ENCODE measurements at places on chromosomes 5 and 9.
A peak's percentile ranks its signal among the peaks of the same experiment; 100 is the strongest.

DNA sequence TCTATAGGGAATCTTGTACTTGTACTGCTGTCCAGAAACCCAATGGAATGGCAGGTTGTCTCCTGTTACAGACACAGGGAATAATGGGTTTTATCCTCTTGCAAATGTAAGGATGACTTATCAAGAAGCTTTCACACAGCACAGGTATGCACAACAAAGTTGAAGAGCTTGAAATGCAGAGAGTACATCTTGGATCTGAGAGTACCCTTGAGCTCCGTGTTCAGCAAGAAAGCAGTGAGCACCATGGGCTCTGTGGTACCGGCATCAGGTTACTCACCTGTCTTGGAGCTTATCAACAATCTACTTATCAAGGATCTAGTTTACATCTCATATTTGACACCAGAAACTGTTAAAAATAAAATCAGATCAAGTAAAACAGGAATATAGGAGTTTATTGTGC lies 22.0 kb upstream of the EMB start:
- DNase-seq = no peak

- no peak for DNase-seq
Observed at GRCh38 chr5:36040651-36041536, 25.8 kb downstream of the UGT3A2 start.

DNA sequence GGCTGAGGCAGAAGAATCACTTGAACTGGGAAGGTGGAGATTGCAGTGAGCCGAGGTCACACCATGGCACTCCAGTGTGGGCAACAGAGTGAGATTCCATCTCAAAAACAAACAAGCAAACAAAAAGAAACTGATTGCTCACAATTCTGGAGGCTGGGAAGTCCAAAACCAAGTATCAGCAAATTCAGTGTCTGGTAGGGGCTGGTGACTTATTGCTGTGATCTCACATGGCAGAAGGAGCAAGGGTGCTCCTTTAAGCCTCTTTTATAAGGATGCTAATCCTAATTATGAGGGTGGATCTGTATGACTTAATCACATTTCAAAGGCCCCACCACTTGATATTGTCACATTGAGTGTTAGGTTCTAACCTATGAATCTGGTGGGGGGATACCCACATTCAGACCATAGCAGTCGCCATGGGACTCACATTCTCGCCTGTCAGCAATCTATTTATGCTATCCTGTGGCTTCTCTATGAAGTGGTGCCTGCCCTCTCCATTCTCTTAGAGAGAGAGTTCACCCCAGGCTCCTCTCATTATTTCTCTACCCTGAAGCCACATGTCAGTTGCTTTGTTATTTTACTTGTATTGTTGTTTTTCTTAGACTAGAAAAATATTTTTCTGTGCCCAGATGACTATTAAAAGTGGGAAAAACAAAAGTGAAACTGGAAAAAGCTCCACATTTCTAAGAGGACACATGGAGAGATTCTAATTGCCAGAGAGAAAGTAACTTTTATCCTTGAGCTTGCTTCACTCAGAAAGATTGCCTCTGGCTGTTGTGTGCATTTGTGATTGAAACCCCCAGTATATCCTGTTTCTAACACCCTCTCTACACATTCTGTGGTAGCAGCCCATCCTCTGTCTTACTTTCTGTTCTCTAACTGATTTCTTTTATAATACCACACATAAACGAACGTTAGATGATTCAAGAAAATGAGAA lies 18.8 kb upstream of the PRLR start:
- DNase-seq = no peak

- no peak for DNase-seq
Observed at GRCh38 chr9:136482046-136482792, 621 bp downstream of the SEC16A start.

- no peak for DNase-seq
Observed at GRCh38 chr9:35106343-35106730, 3.4 kb upstream of the STOML2 start.

- no peak for DNase-seq
Observed at GRCh38 chr9:69272212-69272611, 52.8 kb upstream of the ENTREP1 start.

GRCh38 chr9:93169444-93169843 lies 14.5 kb upstream of the WNK2 start:
- DNase-seq = no peak

GRCh38 chr5:10680876-10681481 lies 80.1 kb downstream of the DAP start:
- DNase-seq = no peak

GRCh38 chr9:94672811-94673487 lies 33.6 kb upstream of the FBP1 start:
- DNase-seq = no peak

DNA sequence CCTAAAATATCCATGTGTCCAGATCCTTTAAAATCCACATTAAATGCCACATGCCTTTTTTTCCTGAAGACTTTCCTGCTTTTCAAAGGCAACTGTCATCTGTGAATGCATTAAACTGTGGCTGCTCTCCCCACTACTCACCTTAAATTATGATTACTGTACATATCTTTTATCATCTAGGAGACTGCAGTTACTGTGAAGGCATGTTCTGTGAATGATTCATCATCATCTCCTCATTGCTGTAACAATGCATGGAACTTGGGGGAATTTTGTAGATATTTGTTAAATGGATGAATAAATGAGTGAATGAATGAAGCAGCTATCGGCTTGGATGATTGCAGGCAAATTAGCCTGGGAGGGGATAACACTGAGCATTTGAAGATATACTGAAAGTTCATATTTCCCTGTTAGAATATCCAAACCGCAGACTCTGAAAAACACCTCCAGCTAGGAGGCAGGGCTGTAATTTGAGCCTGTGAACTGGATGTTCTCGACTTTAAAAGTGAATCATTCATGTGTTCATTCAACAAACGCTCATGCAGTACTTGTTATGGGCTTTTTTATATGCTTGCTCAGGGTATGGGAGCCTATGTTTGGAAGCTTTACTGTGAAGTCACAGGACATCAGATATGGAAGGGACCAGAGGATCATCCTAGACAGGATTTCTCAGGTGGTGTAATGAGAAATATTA lies 519.2 kb downstream of the KIF4B start:
- no peak for DNase-seq

- peak; percentile 2 for DNase-seq
Observed at GRCh38 chr5:54217826-54218503, 92.4 kb downstream of the ARL15 start.

DNA sequence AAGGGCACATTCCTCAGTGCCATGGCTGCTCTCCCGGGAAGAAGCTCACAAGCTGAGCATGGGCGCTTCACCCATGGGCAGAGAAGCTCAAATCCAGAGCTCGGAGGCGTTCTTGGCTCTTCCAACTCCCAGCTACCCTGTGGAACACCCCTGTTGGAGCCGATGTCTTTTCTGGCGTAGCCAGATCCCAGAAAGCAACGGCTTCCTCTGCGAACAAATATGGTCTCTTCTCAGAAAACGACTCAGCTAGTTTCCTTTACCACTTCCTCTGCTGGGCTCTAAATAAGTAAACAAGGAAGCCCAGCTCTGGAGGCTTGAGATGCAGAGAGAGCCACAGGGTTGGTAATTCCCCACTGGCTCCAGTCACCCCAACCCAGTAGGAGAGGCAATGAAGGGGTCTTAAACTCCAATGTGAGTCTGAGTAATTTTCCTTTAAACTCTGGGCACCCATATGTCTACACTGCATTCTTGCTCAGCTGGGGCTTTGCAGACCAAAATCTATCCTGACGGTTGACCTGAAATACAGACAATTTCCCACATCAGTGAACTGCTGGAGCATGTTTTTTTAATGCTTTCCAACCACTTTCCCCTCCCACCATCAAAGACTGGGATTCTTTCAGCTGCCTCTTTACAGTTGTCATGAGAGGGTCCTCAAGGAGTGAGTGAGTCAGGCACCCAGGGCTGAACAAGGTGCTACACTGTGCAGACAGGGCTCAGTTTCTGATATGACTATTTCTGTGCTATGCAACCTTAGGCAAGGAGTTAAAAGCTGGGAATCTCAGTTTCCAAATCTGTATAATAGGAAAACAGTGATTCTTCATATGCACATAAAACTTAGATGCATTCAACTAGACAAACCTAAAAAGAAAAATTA lies at the start of gene LCP2:
Gene LCP2, minus strand, starts transcription at position 189 of the 874 bp plus-strand sequence. Its CDS starts 166 bp downstream, at position 23.
- no peak for DNase-seq

DNA sequence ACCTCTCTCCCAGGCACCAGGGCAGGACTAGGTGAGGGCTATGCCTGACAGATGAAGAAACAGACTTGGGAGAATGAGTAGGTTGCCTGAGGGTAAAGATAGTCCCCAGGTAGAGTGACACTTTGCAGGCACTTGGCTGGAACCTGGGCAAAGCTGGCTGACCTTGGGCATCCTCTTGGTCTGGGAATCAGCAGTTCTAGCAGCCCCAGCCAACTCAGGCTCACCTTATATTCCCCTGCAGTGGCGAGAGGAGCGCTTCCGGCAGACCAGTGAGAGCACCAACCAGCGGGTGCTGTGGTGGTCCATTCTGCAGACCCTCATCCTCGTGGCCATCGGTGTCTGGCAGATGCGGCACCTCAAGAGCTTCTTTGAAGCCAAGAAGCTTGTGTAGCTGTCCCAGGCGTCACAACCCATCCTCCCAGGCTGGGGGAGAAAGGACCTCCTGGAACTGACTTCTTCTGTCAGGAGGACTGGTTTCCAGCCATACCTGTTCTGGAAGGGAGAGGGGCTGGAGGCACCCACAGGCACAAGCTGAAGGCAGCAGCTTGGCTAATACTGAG lies 3.1 kb downstream of the TMED9 start:
- no peak for DNase-seq

DNA sequence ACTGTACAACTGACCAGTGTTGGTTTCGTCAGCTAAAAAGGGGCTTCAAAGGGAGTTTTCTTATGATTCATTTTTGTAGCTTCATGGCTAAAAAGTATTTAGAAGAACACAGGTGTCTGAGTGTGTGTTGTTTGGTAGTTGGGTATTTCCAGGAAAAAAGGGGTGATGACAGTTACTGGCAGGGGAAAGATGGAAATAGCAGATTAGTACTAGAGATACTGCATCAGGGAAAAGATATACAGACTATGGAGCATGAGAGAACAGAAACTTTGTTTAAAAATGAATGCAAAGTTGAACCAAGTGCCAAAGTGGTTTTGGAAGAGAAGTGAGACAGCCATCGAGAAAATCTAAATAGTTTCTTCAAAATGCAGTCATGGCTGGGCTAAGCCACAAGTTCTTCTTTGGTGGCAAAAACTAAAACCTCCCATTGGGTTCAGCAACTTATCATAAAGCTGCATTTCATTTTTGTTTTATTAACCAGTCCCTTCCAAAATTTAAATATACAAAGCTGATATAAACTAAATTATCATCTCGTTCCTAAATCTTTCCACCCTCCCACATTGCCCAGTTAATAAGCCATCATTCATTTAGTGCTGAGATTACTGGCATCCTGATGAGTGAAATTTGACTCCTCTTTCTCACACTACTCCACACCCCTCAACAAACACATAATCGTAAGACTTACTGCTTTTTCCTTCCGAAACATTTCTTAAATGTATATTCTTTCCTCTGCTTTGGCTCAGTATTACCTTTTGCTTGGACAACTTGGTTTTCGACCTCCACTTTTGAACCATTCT lies 33.5 kb downstream of the ELL2 start:
- DNase-seq = no peak

DNA sequence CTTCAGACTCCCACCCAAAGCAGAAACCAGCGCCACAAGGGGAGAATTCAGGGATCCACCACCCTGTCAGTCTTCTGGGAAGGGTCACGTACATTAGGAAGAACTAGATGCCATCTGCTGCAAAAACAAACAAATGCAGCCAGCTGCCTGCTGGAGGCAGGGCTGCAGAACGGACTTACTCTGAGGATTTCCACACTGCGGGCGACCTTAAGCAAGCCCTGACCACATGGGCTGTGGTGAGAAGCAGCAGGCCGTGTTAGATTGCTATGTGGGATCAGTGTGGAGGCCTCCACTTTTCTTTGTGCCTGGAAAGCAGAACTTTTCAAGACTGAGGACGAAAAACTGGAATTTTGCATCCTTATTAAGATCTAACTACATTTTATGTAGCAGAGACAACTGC lies 13.4 kb upstream of the LTC4S start:
- DNase-seq = no peak

DNA sequence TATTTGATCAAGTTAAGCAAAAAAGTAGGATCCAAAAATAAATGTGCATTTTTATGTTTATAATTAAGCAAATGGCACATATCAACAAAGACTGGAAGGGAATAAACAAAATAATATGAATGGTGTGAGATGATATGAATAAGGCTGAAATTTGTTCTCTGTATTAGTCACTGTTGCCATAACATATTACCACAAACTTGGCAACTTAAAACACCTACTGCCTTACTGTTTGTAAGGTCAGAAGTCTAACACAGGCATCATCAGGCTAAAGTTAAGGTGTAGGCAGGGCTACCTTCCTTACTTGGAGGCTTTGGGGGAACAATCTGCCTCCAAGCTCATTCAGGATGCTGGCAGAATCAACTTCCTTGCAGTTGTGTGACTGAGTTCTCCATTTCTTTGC lies 19.3 kb downstream of the PGGT1B start:
- DNase-seq = no peak

DNA sequence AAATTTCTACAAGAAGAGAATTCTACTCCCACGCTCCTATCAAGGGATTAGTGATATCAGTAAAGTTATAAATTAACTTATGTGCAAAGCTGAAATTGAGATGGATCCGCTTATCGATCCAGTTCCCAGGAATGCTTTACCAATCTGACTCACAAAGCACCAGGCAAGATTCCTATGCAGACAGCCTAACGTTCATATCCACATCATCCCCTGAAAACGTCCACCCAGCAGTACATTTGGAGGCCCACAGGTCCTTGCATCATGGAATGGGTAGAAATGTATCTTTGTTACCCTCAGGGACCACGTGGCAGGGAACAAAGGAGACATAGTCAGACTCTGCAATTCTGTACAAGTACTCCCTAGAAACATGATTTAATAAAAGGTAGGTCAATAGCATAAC lies 147.4 kb downstream of the ESM1 start:
- no peak for DNase-seq

DNA sequence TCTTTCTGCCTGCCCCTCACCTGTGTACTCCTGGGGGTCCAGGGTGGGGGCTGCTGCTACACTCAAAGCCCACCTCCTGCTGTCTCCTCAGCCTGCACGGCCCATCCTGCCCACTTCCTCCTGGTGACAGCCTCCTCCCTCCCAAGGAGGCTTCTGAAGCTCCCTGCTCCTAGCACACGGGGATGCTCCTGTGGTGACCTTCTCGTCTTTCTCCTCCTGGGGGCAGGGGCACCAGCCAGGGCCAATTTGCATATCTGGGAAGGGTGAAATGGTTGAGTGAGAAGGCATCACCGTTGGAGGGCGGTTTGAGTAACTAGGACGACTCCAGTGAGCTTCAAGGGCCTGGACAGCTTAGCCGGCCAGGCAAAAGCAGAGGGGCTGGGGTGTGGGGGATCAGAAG lies 51.9 kb upstream of the COL5A1 start:
- DNase-seq = no peak

GRCh38 chr5:58239045-58239444 lies 220.8 kb downstream of the PLK2 start:
- no peak for DNase-seq

All from hippocampal formation (tissue), 2 donors.